Glutamatergic neuron (in vitro differentiated cells): ENCODE measurements at places on chromosomes 7 and 10.

DNA sequence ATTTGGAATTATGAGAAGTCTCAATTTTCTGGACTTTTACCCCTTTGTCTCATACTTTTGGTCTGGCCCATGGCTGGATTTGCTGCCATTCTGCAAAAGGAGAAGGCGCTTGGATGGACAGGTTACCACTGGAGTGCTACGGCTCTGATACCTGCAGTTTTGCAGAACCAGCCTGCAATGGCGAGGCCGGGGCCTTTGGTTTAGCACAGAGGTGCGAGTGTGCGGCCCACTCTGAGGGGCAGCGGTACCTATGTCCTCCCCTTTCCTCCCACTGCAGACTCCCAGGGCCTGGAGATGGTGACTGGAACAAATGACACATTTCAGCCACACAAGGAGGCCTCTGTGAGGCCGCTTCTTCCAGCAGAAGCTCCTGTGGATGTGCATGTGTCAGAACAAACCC, 11.9 kb downstream of the ZNF777 start:
- no peak for DNase-seq

- DNase-seq = no peak
Measured at GRCh38 chr7:90771281-90771680, 175.2 kb downstream of the CDK14 start.

GRCh38 chr7:46006723-46007122, 85.7 kb upstream of the IGFBP3 start:
- no peak for DNase-seq

- DNase-seq = no peak
Measured at GRCh38 chr7:138865843-138866242, 67.8 kb upstream of the ATP6V0A4 start.

DNA sequence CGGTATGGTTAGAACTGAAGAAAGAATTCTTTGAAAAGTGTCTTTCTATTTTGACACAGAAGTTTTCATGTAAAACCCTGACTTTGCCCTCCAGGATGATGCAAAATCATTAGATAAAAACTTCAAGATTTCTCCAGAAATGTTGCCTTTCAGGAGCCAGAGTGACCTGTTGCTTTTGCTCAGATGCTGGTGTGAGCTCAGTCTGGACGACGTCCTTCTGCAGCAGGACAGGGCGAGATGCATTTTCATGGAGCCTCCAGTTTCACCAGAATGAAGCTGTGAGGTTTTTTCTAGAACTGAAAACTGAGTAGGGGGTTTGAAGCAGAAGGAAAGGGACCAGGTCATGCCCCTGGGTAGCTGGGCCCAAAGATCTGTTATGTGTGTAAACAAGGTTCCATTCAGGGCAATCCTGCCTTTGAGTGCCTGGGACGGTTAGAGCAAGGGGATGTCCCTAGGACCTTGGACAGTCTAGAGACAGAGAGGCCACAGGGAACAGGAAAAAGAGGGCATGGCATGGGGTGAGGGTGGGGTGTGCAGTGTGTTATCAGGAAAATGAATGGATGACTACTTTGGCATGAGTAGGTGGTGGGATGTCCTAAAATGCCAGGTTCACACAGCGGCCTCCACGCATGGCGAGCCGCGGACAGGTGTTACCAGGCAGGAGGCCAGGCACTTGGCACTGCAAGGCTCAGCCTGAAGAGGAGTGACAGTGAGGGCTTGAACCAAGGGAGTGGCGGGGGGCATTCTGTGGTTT, 356.3 kb downstream of the CXCL12 start:
- no peak for DNase-seq

DNA sequence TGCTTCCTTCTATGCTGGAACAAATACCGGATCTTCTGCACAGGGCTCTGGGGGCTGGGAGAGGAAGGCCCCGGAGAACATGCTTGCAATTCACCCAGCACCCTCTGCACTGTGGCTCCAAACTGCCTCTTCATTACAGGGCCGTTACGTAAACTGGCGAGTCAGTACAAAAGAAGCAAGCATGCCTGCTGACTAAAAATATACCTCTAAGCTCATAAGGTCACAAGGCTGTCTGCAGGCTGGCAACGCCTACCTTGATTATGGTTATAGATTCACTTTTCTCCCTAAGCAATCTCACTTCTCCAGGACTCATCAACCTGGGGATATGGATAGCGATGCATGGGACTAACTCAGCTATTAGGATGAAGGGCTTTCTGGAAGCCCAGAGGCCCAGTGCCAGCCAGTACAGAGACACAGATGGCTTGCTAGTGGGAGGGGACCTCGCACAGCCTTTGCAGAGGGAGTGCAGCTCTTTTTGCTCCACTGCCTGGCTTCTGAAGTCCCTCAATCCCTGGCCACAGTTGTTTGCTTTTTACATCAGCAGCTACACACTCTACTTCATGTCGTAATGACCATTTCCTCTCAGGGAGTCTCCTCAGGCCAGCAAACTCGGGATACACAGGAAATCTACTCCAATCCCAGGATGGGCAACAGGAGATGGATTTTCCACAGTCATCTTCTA, 96.1 kb downstream of the SH3PXD2A start:
- no peak for DNase-seq

DNA sequence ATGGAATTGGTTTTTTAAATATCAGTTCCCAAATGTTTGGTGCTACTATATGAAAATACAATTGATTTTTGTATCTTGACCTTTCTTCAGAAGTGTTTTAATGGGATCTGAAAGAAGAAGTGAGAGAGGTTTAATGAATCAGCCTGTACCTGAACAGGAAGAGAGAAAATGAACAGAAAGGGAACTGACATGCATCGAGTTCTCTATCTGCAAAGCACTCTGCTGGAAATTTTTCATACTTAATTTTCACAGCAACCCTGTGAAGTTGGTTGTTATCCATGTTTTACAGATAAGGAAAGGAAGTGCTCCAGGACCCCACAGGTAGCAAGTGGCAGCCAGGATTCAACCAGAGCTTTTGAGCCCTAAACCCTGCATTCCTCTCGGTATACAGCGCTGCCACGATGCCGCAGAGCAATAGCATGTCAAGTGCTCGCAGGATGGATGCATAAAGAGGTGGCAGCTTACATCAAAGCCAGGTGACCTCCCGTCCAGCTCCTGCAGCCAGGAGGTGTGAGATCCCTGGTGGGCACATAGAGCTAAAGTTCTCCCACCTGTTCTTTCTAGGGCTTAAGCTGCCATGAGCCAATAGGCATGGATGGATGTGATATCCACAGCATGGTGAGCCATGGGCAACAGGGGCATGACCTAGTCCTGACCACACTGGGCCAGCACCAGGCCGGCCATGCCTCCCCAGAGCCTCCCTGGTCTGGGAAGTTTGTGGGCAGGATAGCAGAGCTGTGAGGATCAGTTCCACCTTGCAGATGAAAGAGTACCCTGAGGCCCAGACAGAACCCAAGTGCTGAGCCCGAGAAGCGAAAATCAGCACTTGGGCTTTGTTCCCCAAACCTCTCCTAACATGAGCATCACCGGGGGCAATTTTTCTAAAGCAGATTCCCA, 57.2 kb downstream of the CALML3 start:
- DNase-seq = peak; percentile 2

DNA sequence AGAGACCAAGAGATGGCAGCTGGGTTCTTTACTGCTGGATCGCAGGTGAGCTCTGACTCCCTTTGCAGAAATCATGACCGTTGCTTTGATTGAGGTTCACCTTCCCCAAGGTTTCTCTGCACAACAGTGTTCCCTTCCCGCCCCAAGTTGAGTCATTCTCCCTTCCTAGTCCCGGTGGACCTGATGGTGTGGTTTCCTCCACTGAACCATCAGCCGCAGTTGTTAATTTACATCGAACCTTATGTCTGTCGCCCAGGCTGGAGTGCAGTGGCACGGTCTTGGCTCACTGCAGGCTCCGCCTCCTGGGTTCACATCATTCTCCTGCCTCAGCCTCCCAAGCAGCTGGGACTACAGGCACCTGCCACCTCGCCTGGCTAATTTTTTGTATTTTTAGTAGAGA, 5.8 kb downstream of the ZSCAN25 start:
- DNase-seq = no peak

GRCh38 chr10:97039538-97040247, 146.1 kb downstream of the SLIT1 start:
- no peak for DNase-seq

GRCh38 chr7:23356726-23357125, 57.6 kb downstream of the MALSU1 start:
- no peak for DNase-seq

DNA sequence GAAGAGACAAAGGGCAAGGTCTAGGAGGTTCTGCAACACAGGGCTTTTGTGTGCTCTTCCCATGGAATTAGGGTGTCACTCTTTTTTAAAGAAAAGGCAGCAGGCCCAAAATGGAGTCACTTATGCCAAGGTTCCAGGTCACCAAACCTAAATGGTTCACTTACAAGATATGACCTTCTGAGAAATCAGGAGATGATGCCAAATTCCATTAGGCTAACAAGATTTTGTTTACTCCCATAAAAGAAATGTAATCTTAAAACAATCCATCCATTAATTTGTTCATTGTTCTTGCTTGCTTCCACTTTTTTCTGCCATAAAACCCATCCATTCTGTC, 158.1 kb downstream of the SNX13 start:
- DNase-seq = no peak

- no peak for DNase-seq
Measured at GRCh38 chr7:17871815-17872533, 68.3 kb downstream of the SNX13 start.

DNA sequence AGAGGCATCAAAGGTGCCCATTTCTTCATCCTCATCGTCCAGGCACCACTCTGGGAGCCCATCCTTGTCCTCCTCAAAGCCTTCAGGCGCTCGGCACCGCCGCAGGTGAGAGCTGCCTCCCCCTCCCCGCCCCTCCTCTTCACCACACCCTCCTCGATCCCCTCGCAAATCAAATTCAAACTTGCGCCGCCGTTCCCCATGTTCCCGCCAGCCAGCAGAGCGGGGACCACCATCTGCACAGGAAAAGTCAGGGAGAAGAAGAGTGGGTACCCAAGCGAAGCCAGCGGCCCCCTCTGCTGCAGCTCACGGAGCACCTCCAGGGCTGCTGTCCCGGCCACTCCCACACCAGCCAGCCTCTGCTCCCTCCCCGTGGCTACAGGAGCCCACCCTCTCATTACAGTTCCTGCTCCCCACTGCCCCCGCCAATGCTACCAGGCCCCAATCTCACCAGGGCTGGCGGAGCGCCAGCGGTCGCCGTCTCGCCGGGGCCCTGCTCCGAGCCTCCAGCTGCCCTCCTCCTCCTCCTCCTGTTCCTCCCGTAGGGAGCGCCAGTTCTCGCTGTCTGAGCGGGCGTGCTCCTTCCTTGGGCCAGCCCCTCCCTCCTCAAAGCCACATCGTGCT, 7.7 kb downstream of the GIGYF1 start:
- DNase-seq = no peak

DNA sequence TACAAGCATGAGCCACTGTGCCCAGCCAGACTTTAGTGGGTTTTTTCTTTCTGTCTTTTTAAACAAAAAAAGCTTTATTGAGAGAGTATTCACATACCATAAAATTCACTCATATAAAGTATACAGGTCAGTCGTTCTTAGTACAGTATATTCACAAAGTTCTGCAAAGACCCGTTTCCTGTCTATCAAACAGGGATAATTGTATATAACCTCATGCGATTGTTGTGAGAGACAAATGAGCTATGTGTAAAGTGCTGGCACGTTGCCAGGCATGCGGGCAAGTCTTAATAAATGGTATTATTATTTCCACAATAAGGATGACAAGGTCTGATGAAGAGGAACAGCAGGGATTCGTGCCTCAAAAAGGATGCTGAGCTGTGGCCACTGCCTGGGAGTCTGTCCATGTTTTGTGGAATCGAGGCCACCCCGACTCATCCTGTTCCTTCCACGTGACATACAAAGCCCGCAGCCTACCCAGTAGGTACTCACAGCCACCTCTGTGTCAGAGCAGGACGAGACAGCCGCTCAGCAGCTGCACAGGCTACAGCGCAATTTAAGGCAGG, 51.6 kb downstream of the SMKR1 start:
- DNase-seq = no peak

DNA sequence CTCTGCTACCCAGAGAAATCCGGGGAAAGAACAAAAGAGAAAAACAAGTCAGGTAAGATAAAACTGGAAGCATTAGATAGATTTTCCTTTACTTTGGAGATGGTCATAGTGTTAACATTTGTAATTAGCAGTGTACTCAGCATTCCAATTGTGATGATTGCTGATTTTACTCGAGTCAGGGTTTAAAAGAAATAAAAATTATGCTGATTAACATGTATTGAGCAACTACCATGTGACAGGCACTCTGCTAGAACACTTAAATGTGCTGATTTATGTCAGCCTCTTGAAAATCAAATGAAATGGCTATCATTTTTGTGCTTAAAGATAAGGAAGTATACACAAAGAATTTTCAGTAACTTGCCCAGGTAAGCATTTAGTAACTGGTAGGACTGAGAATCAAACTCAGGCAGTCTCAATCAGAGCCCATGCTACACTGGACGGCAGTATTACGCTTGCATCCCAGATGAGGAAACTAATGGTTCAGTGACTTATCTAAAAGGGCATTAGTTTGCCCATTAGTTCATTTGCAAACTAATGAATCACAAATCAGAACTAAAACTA, 735.1 kb upstream of the SORCS1 start:
- DNase-seq = no peak

GRCh38 chr7:149281508-149282330, 19.7 kb downstream of the ZNF783 start:
- DNase-seq = no peak

DNA sequence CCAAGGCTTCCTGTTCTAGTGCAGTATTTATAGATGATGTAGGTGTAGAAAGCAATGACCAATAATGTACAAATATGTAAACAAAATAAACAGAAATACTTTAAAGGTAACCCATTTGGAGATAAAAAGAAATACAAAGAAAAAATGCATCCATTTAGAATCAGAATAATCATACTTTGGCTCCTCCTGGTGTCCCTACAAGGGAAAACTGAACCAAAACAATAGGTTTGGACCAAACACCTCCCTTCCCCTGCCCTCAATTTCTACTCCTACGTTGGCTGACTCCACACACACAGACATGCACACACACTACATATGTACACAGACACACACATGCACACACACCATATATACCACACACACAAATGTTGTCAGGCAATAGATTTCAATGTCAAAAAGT, 36.0 kb downstream of the C10orf143 start:
- no peak for DNase-seq

DNA sequence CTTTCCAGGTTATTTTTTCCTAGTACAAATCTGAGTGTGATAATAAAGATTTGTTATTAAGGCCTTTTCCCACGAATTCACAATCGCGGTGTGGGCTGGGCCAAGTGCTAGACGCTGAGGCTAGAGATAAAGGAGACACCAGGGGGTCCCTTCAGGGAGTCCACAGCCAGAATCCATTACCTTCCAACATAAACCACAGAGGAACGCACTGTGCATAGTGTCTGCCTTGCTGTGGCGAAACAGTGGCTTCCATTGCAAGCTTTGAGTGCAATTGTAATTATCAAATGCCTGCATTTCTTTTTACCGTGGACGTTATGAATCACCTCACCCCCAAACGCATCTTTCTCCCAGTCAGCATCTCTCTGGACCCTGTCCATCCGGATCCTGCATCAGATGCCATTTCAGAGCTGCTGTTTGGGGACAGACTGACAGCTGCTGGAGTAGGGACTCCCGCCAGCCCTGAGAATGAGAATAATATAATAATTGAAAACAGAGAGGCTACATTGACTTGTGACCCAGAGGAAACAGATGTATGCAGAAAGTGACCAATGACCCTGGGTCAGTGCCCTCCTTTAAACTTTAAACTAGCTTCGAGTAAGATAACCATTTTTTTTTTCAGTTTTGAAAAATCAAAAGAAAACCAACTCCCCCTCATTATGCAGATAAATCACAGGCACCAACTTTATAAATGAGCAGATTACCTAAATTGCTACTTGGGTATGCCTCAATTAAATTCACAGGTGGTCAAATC, 456.2 kb upstream of the NRP1 start:
- no peak for DNase-seq

- DNase-seq = no peak
Measured at GRCh38 chr10:5775685-5776084, 37.5 kb downstream of the GDI2 start.
